ENCODE measurements at places on chromosomes 12 and 14. TPM values are rescaled to one million over a fixed set of nuclear protein-coding genes. Genes with fewer than 3 reads are reported as not detected.

Gene BBS10
- 19.0 TPM for total RNA-seq

Gene RFLNA
- total RNA-seq, result not detected

Gene DPF3
- 13.9 TPM for total RNA-seq

Gene TPPP2
- not detected for total RNA-seq

Gene KRT83
- total RNA-seq, result not detected

Gene LAG3
- 0.15 TPM for total RNA-seq

Gene TMPRSS12
- total RNA-seq, result not detected
